ENCODE measurements at places on chromosomes 16 and 17.

DNA sequence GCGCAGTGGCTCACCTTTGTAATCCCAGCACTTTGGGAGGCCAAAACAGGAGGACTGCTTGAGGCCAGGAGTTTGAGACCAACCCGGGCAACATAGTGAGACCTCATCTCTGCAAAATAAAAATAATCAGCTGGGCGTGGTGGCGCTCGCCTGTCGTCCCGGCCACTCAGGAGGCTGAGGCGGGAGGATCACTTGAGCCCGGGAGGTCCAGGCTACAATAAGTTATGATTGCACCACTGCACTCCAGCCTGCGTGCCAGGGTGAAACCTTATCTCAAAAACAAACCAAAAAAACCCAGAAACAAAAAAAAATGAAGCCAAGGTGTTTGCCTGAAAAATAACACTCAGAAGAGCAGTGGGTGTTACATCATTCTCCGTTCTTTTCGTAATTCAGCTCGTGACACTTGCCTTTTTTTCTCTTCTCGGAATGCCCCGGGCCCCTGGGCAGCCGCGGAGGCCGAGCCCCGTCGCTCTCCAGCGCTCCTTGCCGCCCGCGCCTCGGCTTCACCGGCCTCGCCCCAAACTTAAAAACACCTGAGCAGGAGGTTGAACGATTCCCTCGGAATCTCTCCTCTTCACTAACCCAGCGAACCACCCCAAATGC is 17.0 kb downstream of the PRCD start:
- DNase-seq = peak; percentile 36

- peak; percentile 13 for DNase-seq
Observed at GRCh38 chr17:76872221-76872873, 4.1 kb downstream of the MGAT5B start.

- peak; percentile 87 for DNase-seq
Observed at GRCh38 chr16:1772908-1773702, at the start of gene MRPS34. TSS of gene MRPS34 (minus strand) at chr16:1773134. CDS start at chr16:1773119, 15 bp downstream.

DNA sequence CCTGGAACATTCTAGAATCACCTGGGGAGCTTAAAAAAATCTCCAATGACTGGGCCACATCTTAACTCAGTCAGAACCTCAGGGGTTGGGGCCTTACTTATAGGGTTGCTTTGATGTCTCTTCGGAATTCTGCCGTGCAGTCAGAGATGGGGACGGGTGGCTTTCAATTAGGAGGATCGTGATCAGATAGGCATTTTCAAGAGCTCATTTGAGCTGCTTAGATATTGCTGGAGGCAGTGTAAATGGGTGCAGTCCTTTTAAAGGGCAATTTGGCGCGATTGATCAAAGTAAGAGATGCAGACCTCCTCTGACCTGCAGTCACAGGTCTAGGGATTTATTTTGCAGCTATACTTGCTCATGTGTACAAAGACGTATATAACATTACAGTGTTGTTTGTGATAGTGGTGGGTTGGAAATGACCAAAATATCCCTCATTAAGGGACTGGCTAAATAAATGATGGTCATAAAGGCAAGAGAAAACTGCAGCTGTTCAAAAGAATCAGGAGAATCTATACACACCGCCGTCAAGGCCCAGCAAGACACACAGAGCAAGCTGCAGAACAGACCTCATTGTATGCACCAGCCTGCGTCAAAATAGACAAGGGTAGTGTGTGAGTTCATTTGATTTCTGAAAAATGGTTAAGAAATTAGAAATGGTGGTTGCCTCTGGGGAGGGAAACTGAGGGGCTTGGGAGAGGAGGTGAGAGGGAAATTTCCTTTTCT is 6.3 kb upstream of the KCNG4 start:
- DNase-seq = no peak

- peak; percentile 83 for DNase-seq
Observed at GRCh38 chr17:17774009-17774881, 62.5 kb downstream of the SREBF1 start.
